ENCODE measurements at places on chromosomes 11 and 22.
A peak's percentile ranks its signal among the peaks of the same experiment; 100 is the strongest.

DNA sequence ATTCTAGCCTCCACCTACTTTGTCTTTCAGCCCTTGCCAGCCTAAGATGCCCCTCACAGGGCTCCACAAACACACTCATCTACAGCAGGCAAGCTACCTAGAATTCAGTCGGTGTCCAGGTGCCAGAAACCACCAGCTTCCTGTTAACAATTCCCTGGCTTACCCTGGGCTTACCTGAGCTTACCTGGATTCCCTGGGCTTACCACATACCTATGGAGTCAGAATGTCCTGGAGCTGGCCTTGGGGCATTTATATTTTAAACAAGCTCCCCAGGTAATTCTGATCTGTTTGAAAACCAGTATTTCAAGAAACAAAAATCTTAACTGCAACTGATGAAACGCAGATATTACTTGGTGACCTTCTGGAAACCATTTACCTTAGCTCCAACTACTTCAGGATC lies 123.6 kb downstream of the SLC1A2 start:
- DNase-seq: peak; percentile 23

- no peak for DNase-seq
Measured at GRCh38 chr11:106249617-106250239, 172.3 kb downstream of the AASDHPPT start.

DNA sequence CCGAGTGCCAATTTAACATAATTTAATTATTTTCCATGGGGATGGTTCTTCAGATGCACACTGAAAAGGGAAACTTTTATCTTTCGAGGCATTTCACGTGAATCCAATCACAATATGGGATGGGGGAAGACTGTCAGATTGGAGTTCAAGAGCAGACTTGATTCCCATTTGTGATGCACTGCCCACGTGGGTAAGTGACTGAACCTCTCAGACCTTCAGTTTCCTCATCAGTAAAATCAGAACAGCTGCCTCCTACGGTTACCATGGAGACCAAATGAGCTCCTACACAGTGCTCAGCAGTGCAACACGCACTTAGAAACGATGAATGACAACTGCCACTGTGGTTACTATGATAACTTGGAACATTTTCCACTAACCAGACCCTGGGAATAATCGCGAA lies 21.7 kb downstream of the KIAA0930 start:
- peak; percentile 34 for DNase-seq

- no peak for DNase-seq
Measured at GRCh38 chr11:131430473-131431208, 60.2 kb downstream of the NTM start.

DNA sequence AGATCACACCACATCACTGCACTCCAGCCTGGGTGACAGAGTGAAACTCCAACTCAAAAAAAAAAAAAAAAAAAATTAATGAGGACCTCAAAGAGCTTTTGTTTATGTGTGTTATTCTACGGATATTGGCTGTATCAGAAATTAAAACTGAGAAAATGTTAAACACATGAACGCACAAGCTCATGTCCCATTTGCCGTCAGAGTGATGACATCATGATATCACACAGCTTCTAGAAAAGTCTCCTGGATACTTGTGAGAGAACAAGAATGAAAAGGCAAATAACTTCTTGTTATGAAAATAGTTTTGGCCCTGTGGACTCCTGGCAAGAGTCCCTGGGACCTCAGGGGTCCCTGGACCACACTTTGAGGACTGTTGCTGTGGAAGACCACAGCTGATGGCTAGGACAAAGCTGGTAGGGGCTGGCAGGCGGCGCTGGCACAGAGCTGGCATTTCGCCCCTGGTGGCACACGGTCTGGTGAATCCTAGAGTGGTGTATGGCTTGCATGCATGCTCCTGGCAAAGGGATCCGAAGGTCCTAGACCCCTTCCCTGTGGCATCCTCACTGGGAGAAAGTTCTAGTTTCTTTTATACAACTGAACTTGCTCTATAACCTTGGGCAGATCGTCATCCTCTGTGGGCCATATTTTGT lies 73.7 kb downstream of the NAT10 start:
- no peak for DNase-seq

DNA sequence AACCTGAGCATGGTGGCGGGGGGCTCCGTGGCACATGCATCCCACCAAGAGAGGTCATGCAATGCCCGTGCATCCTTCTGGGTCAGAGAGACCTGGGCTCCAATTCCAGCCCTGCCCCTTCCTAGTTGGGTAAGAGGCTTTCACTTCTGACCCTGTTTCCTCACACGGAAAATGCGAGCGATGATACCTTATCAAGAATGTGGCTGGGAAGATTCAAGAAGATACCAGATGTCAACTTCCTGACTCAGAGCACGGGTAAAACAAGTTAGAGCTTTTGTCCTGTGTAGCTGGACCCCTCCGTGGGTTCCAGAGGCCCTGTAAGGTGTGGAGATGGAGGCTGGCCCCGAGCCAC lies 8.7 kb upstream of the DGKZ start:
- DNase-seq: peak; percentile 89

- DNase-seq: no peak
Measured at GRCh38 chr22:19742160-19743066, 18.2 kb upstream of the TBX1 start.

- DNase-seq: peak; percentile 60
Measured at GRCh38 chr22:36999463-36999862, 19.8 kb downstream of the TST start.

GRCh38 chr11:75820645-75821044 lies 5.6 kb downstream of the UVRAG start:
- DNase-seq: no peak

- DNase-seq: no peak
Measured at GRCh38 chr11:79078999-79079398, 361.8 kb downstream of the TENM4 start.

DNA sequence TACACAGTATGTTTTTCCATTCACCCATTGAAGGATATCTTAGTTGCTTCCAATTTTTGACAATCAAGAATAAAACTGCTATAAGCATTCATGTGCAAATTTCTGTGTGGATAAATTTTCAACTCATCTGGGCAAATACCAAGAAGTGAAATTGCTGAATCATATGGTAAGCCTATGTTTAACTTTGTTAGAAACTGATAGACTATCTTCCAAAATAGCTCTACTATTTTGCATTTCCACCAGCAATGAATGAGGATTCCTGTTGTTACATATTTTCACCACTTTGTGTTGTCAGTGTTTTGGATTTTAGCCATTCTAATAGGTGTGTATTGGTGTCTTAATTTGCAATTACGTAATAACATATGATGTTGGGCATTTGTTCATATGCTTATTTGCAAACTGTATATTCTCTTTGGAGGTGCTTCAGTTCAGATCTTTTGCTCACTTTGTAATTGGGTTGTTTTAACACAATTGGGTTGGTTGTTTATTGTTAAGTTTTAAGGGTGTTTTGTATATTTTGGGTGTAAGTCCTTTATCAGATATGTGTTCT lies 49.2 kb upstream of the FAM181B start:
- DNase-seq: no peak

- no peak for DNase-seq
Measured at GRCh38 chr11:72336163-72336562, 92.2 kb upstream of the PHOX2A start.

DNA sequence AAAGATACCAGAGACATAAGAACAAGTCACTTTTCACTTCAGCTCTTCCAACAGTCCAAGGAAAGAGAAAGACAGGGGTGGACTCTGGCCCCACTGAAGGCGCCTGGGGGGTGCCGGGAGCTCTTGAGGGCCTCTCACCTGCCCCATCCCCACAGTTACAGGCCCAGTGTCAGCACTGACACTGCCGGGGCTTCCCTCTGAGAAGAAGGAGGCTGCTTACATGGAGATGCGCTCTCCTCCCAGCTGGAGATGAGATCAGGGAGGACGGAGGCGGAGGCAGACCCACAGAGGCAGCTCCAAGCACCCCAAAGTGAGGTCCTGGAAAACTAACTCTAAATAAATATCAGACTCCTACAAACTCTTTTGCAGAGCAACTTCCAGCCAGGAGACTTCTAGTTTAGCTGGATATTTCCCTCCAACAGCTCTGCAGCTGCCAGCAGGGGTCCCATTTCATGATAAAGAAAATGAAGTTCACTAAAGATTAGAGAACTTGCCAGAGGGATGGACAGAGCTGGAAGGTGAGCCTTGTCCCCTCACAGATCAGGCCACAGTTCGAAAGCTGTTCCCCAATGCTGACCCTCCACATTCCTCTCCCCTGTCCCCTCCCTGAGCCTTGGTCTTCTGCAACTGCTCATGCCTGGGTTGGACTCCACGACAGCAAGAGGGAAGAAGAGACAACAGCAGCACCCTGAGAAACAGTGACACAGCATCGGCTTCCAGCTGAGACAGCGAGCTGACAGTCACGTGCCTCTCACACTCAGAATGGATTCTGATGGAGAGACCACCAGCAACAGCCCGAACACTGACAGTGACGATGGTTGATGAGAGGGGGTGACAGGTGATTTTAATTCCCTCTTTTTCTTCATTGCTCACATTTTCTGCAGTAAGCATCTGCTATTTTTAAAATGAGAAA lies 5.8 kb downstream of the CARS1 start:
- peak; percentile 38 for DNase-seq

- DNase-seq: no peak
Measured at GRCh38 chr11:122235615-122236014, 119.6 kb upstream of the BLID start.

GRCh38 chr11:68598816-68599653 lies 85.3 kb upstream of the GAL start:
- no peak for DNase-seq

DNA sequence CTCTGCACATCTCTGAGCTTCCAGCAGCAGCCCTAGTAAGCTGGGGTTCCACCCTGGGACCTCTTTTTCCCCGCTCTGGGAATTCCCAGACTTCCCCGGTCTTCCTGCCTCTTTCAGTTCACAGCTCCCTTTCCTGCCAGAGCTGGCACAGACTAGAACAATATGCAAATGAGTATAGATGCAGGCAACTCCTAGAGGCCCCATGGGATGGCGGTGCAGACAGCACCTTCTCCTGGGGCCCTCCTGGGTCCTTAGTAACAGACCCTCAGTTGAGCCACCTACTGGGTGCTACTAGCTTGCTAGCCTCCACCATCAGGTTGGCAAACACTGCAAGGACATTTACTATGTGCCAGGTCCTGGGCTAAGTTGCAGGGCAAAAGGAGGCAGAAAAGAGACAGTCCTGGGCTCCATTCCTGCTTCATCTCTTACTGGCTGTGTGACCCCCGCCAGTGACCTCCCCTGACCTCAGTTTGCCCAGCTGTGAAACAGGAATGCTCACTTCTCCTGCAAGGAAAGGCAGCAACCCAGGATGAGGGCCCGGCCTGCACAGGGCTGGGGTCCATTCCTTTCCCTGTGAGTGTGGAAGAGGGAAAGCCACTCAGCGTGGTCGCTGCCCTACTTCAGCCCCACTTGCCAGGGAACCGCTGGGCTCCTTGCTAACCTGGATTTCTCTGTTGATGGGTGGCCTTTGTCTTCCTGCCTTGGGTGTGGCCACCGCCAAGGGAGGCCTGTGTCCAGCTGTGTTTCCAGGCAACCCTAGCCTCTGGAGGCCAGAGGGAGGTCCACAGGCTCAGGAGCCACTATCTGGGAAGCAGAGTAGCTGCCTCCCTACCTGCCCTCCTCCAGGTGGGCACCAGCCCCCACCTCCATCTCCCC lies 7.3 kb downstream of the RELT start:
- no peak for DNase-seq

DNA sequence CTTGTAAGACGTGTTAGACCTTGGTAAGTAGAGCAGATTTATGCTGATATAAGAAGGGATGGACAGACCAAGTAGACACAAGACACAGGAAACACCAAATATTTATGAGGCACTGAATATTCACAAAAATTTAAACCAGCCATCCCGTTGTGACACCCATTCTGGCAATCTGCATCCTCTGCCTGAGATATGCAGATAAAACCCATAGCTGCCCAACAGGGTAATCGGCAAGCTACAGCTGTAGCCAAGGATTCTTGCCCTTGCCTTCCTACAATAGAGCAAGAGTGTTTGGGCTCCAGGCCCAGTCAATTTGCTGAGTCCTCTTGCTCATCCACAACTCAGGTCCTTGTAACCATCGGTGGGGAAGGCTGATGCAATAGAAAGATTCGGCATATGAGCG lies 18.5 kb upstream of the MPZL2 start:
- no peak for DNase-seq

GRCh38 chr11:7469351-7469865 lies 15.9 kb upstream of the OLFML1 start:
- no peak for DNase-seq

DNA sequence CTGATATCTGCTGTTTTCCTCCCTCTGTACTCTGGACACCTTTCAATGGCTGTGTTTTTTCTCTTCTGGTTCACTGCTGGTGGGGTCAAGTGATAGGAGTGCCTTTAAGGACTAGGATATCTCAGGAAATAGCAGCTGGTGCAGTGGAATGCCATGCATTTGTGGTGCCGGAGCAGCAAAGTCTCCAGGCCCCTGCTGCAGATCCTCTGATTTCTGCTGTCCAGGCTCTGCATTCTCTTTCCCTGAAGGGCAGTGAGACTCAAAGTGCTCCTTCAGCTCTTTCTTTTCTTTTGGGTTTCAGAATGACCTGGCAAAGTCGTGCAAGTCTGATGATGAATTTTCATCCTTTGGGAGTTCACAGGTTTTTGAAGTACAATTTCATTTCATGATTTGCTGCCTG lies 774.3 kb downstream of the FAM181B start:
- DNase-seq: peak; percentile 84

- DNase-seq: no peak
Measured at GRCh38 chr11:1283091-1283511, 26.3 kb downstream of the TOLLIP start.

DNA sequence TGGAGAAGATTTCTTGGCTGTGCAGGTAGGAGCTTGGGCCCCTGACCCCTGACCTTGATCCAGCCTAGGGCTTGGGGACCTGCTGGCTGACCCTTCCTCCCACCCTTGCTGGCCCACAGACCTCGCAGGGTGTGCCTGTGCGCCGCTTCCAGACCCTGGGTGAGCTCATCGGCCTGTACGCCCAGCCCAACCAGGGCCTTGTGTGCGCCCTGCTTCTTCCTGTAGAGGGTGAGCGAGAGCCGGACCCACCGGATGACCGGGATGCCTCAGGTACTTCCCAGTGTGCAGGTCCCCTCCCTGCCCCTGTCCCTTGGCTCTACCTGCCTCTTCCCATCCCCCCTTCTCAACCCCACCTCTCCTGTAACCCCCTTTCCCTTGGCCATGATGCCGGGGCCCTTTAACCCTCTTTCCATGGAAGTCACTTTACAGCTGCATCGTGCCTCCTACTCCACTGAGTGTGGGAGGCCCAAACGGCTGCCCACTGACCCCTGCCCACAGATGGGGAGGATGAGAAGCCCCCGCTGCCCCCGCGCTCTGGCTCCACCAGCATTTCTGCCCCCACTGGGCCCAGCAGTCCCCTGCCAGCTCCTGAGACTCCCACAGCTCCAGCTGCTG lies 3.8 kb downstream of the INPPL1 start:
- no peak for DNase-seq
